Smooth muscle cell of bladder (primary cell): ENCODE measurements at places on chromosomes 4 and X. TPM values are rescaled to one million over a fixed set of nuclear protein-coding genes. Genes with fewer than 3 reads are reported as not detected.

Gene RPS6KA6
- total RNA-seq = 12.7 and 15.9 TPM in 2 replicates

Gene PWWP3B
- 0.74 TPM in 1 of 2 replicates, not detected in the other for total RNA-seq

Gene C4orf36
- total RNA-seq = 0.28 and 0.37 TPM in 2 replicates

Gene HAND2
- total RNA-seq = 79.9 and 163 TPM in 2 replicates

Gene RASGEF1B
- total RNA-seq = 0.46 and 0.57 TPM in 2 replicates

Gene SSX1
- total RNA-seq = 0.18 TPM in 1 of 2 replicates, not detected in the other
